ENCODE measurements at places on chromosomes 16 and 17.

DNA sequence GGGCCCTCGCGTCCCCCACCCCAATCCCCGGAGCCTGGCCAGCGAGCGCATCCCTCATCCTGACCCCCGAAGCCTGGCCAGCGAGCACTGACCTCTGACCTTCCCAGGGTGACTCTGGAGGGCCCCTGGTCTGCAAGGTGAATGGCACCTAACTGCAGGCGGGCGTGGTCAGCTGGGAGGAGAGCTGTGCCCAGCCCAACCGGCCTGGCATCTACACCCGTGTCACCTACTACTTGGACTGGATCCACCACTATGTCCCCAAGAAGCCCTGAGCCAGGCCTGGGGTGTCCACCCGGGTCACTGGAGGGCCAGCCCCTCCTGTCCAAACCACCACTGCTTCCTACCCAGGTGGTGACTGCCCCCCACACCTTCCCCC is 2.3 kb downstream of the TPSD1 start:
- DNase-seq, result no peak

GRCh38 chr16:5216441-5217080 is 119.0 kb upstream of the EEF2KMT start:
- DNase-seq, result no peak

DNA sequence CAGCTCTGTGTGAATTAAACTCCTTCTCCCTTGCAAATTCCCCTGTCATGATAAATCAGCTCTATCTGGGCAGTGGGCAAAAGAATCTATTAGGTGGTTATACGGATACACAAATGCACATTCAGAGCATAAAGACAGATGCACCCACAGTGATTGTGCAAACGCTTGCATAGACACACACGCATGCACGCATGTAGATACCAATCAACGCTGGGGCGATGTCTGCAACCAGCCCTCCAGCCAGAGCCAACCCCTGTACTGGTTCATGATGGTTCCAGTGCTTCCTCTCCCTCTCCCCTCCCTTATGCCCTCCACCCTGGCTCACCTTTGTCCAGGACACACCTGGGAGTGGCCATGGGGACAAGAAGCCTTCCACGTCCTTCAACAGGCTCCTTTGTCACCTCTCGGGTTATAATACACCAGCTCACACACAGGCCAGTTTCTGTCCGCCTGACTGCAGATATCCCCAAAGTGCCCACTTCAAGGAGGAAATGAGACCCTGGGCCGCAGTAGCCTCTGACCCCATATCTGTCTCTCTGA is 33.1 kb upstream of the SNN start:
- no peak for DNase-seq

DNA sequence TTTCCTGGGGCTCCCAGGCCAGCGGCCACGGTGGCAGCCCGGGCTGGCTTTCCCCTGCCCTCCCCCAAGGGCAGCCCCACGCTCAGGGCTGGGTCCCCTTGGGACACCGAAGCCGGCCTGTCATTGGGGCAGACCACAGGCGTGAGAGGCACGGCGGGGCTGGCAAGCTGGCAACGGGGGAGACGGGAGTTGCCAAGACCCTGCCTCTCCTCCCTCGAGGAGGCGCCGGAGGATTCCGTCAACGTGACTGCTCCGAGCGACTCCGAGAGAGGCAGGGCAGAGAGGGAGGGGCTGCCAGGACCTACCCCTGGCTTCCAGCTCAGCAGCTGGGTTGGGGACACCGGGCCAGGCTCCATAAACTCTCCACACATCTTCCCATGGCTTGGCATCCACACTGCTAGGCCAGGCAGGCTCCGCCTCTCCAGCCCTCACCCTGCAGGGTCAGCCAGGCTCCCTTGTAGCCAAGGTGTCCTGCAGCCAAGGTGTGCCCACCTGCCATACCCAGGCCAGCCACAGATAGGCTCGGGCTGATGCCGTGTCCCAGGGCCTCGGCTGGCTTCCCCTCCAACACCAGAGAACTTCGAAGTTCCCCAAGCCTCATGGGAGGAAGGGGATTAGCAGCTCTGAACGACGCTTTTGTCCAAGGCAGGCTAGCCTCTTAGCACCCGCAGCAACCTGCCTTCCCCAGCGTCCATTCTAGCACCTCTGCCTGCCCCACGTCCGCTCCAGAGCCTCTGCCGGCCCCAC is 25.5 kb downstream of the TIMM22 start:
- DNase-seq, result no peak

Data from GM12864 (cell line).